ENCODE measurements at places on chromosomes 11 and 22.

DNA sequence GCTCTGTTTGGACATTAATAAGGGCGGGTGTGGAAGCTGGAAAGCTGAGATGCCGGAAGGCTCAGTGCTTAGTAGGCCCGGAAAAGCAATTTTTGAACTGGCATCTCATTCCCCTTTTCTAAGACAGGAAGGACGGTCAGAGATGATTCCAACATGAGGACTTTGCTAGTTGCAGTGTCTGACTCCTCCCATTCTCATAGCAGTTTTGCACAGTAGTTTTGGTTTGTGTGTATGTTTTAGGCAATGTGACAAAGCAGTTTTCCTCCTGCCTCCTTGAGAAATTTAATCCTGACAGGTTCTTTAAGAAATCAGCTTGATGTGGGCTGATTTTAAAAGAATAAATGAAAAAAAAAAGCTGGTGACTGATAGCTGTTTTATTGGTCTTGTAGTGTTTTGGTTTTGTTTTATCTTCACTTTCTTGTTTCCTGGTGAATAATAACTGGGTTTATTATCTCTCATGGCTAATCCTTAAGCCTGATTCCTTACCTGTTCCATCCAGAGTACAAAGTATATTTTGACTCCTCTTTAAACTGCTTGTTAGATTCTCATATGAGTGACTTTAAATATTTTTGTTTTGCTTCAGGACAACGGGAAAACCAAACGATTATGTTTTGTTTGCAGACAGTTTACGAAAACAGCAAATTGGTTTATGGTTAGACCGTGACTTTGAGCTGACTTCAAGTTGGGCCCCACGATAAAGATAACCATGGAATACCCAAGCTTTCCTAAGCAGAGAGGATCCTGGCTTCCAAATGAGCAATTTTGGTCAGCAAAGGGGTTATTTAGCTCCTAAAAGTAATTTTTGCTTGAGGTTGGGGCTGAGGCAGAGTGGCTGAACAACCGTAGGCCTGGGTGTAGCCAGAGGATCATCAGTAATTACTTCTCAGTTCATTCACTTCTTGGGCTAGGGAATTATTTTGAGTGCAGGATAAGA is 3.4 kb downstream of the PTPRJ start:
- no peak for DNase-seq

DNA sequence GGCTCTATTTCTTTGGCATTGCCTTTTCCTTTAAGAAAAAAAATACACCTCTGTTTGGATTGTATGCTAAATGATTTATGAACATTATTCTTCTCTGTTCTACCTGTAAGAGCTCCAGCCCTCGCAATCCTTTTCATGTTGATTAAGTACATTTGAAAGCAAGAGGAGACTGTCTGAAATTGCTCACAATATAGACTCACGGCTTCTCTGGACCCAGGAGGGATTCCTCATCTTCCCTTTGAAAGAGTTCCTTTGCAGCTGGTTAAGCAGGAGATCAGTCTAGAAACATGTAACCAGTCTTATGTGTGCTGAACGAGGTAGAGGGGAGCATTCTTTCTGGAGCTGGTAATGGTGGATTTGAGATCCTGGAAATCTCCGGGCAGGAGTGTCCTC is 47.4 kb downstream of the PKNOX2 start:
- no peak for DNase-seq

- no peak for DNase-seq
Observed at GRCh38 chr11:37502202-37502601, 904.2 kb upstream of the RAG2 start.

- DNase-seq = no peak
Observed at GRCh38 chr11:93988912-93989311, 32.2 kb upstream of the HEPHL1 start.

DNA sequence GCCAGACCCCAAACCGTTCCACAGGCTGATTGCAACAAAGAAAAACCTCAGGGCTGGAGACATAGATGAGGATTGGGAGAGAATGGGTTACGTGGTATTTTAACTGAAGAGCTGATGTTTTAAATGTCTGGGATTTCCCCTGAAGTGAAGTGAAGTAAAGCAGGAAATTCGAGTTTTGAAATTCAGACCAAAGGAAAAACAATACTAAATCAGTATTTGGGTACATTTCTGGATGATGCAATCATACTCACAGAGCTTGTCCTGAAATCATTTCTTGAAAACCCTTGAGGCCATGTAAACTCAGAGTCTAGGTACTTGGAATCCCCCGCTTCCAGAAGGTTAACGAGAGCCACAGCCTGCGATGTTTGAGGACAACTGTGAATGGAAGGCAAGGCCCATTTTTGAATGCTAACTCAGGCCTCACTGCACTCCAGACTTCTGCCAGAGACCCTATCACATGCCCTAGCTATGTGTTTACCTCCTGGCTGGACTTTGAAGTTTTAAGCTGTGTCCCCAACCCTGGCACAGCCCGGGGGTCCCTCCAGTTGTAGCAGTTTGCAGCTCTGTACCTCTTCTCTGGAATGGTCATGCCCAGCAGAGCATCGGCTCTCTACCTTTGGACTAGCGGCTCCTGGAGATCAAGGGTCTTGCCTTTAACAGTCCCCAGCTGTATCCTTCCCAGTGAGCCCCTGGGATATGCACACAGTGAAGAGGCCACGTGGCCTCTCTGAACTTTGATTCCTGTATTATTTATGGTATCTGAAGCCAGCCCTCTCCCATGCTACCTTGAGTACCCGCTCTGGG is 5.4 kb upstream of the FTH1 start:
- peak; percentile 21 for DNase-seq

GRCh38 chr11:34449013-34449412 is 10.3 kb downstream of the CAT start:
- no peak for DNase-seq

DNA sequence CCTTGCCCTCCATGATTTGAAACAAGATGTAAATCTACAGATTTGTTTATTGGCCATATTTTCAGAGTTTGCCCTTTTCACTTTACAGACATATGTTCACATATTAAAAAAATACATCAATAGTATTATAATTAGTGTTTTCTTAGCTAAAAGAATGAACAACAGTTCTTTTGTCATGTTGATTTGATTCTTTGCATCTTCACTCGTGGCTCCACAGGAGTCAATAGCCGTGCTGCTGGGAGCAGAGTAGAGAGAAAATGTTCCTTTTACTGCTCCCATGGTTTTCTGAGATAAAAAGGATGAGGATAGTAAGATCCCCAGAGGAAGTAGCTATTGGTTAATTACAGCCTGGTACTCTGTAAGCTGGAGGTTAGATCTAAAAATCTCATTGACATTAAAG is 151.2 kb downstream of the PGR start:
- DNase-seq = no peak

GRCh38 chr11:15761235-15761634 is 595.1 kb downstream of the SOX6 start:
- no peak for DNase-seq

DNA sequence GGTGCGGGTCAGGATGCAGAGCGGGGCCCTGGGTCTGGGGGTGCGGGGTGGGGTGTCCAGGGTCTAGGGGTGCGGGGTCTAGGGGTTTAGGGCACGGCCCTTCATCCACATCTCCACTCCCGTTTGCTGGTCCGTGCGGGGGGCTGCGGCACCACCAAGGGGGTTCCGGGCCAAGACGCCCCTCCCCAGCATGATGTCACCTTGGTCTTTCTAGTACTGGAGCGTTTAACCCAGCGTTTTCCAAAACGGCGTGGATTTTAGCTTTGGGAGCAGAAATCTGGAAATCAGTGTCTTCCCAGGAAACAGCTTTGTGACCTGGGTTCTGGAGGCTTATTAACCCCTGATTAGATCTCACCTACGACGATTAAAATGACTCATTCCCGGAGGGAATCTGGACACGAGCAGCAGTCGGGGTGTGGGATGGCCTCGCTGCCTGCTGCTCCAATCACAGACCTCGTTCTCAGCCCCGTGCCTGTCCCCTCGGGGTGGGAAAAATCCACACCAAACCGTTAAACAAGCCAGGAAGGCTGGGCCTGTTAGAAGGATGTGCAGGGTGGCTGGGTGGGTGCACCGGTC is 759 bp downstream of the AP2A2 start:
- peak; percentile 18 for DNase-seq

DNA sequence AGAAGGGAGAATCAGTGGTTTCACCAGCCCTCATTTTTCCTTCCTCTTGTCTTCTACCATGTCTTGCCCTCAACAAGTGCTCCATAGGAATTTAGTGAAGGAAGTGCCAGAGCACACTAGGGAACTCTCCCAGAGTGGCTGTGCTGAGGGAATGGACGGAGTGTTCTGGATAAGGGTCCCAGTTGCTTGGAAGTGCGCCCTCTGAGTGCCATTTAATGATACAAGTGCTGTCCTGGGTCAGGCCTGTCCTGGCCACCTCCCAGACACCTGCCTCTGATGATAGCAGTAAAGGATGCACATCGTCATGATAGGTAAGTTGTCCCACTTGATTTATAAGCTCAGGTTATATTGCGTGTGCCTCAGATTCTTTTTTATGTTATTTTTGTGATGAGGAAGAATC is 5.1 kb downstream of the PANX1 start:
- no peak for DNase-seq

DNA sequence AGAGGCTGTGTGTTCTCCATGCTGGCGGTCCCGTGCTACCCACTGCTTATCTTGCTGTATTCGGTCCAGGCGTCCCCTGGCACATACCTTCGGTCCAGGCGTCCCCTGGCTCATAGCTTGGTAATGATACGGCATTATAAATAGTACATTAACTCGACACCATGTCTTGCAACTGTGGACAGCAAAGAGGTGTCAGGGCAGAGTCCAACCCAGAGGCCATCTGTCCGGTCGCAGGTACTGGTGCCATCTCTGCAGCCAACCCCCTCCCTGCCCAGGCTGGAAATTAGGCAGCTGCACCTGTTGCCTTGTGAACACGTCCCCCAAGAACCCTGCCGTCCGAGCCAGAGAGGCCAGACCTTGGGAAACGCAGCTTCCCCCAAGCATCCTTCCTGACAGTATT is 634.3 kb downstream of the BRD1 start:
- no peak for DNase-seq
